ENCODE measurements at places on chromosomes 2 and 18.
A peak's percentile ranks its signal among the peaks of the same experiment; 100 is the strongest.

- no peak for DNase-seq
Measured at GRCh38 chr2:228329282-228329681, 147.8 kb upstream of the SPHKAP start.

GRCh38 chr2:109322111-109322510 lies 193.1 kb downstream of the SH3RF3 start:
- DNase-seq: no peak

- no peak for DNase-seq
Measured at GRCh38 chr2:97712693-97713295, 582 bp upstream of the ZAP70 start.

GRCh38 chr2:217988014-217988839 lies 14.6 kb downstream of the TNS1 start:
- peak; percentile 79 for DNase-seq

DNA sequence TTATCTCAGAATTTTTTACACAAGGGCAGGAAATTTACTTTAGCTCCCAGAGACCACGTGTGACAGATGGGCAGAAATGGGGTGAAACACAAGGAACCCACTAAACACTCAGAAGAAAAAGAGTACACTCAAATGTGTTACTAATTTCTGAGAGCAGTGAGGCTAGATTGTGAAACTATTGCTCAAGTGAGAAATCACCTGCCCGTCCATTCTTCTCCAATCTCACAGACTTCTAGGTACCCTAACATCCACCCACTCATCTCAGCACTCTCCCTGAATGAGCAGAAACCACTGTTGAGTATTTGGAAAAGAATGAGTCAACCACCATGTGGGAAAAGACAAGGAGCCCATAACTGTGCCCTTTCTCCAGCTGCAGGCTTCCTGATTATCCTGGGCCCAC lies 293.0 kb upstream of the CDH2 start:
- no peak for DNase-seq

DNA sequence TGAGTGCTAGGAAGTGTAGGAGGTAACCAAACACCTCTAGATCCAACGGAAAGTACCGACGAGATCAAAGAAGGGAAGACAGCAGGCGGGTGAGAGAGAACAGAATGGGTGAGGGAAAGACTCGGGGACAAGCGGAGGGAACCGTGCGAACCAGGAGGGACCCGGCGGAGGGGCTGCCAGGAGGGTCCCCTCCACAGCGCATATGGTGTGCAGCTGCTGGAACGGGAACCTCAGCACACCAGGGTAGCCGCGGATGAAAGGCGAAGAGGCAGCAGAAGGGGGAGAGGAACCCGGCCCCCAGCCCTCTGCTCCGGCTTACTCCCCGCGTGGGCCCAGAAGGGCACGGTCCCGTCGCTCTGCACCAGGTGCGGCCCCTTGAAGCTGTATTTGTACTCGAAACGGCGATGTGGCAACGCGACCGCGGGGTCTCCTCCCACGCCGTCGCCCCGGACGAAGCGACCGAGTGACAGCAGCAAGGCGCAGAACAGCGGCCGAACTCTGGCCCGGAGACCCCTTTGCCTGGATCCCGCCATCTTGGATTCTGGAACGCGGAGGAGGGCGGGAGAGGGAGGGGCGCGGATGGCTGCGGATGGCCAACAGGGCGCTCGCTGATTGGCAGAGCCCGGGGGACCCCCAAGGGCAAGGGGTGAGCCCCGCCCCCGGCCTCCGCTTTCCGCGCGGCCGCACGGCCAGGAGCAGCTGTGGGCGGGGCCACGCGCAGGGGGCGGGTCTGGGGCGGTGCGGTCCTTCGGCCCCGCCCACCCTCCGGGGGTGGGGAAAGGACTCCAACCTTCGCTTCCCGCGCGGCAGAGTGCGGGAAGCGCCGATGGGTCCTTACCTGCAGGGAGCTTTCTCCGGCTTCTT lies at the start of gene LMAN1:
TSS of gene LMAN1 (minus strand) at position 554 of the 864 bp plus-strand sequence. CDS start at position 533, 21 bp downstream.
- DNase-seq: peak; percentile 96

- no peak for DNase-seq
Measured at GRCh38 chr2:275466-275865, 10.7 kb downstream of the ACP1 start.

GRCh38 chr2:160869411-160869810 lies 290.8 kb upstream of the TANK start:
- DNase-seq: no peak

- peak; percentile 17 for DNase-seq
Measured at GRCh38 chr2:167487728-167488127, 599.4 kb downstream of the XIRP2 start.

- DNase-seq: peak; percentile 84
Measured at GRCh38 chr2:68698567-68699377, 35.8 kb upstream of the ARHGAP25 start.

- DNase-seq: no peak
Measured at GRCh38 chr2:130834931-130835765, 1.6 kb upstream of the ARHGEF4 start.

GRCh38 chr2:240799033-240799820 lies 20.8 kb downstream of the KIF1A start:
- no peak for DNase-seq

DNA sequence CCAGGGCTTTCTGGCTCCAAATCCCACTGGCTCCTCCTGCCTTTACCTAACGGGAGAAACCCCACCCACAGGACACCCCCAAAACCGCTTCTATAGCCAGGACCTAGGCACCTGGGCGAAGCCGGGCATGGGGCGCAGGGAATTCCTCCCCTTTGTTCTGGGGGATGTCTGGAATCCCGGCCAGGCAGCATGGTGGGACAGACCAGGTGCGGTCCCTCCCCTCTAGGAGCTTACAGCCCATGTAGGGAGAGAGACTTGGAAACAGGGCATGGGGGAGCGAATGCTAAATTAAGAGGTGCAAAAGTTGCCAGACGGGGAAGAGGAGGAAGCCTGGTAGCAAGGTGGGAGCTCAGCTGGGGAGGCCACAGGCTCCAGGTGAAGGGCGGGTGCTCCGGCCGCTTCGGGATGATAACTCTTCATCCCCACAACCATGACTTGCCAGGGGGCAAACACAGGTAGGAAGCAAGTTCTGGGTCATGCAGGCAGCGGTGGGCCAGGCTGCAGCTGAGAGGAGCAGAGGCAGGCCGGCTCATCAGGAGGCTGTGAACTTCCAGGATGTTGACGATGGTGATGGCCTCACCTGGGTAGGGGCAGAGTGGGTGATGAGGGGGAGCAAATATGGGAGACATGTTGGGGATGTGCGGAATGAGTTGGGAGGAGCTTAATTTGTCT lies 1.3 kb downstream of the TMEM37 start:
- DNase-seq: no peak

DNA sequence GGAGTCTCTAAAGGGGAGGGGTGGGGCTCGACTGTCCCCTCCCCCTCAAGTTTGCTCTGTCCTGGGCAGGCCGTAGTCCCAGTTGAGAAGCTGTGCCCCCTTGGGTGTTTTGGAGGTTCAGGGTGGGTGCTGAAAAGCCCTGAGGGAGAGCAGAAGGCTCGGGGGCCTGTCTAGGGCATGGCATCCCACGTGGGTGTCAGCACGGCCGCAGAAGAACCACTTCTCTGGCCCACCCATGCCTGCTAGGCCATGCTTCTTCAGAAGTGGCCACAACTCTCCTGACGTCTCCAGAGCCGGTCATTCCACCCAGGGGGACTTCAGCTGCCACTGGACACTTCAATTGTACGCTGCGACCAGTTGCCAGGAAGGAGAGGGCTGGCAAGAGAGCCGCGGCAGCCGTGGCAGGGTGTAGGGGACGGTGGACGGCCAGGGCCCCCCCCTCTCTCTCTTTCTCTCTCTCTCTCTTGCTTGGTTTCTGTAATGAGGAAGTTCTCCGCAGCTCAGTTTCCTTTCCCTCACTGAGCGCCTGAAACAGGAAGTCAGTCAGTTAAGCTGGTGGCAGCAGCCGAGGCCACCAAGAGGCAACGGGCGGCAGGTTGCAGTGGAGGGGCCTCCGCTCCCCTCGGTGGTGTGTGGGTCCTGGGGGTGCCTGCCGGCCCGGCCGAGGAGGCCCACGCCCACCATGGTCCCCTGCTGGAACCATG lies at the start of gene INPP5D:
TSS of gene INPP5D (plus strand) at position 546 of the 704 bp plus-strand sequence. CDS start at position 683, 137 bp downstream.
- no peak for DNase-seq

GRCh38 chr2:176098366-176099158 lies 1.0 kb upstream of the HOXD12 start:
- DNase-seq: no peak

GRCh38 chr2:102401456-102401855 lies 21.5 kb upstream of the IL18RAP start:
- DNase-seq: no peak

GRCh38 chr2:42230891-42231290 lies 61.7 kb downstream of the EML4 start:
- DNase-seq: no peak

DNA sequence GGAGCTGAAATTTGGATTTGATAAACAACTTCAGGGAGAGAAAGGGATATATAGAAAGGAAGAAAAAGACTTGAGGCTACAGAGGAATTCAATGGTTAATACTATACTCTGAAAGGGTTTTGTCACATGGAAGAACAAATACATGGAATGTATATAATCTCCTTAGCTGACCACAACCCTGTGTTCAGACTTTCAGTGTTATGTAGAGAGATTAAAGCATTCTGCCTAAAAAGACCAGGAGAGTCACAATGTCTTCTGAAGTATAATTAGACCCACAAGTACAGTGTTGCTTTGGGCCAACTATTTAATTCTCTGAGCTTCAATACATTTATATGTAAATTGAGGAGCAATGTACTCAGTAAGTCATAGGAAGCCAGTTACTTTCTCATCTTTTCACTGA lies 123.8 kb upstream of the FSHR start:
- DNase-seq: no peak

DNA sequence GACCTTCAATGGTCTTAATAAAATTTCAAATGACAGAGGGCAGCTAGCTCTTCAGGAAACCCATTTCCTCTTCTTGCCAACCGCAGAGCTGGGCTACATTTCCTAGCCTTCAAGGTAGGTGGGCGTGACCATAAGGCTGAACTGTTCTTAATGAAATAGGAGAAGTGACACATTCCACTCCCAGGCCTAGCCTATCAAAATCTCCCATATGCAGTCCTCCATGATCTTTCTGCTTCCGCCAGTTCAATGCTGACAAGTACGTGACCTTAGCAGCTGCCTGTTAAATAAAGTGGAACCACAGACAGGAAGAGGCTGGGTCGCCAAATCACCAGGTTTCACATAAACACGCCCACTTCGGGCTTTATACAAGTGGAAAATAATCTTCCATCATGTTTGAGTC lies 13.2 kb downstream of the SERPINE2 start:
- DNase-seq: no peak

DNA sequence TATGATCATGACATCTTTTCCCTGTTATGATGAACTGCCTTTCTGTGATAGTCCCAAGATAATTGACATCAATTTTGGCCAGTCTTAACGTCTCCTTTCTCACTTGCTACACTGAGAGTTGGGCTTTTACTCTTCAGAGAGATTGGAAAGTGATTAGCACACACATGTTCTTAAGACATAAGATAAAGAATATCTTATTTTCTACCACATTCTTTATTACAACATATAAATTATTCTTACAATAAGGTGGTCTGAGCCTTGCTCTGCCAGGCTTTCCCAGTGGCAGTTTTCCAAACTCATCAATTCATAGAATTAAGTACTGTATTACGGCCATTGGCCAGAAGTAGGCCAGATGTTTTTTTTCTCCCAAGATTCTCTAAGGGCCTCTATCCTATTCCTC lies 5.7 kb upstream of the DSC3 start:
- no peak for DNase-seq

- DNase-seq: no peak
Measured at GRCh38 chr2:61713457-61713856, 140.4 kb downstream of the FAM161A start.
